ENCODE measurements at places on chromosomes 3 and 15.

DNA sequence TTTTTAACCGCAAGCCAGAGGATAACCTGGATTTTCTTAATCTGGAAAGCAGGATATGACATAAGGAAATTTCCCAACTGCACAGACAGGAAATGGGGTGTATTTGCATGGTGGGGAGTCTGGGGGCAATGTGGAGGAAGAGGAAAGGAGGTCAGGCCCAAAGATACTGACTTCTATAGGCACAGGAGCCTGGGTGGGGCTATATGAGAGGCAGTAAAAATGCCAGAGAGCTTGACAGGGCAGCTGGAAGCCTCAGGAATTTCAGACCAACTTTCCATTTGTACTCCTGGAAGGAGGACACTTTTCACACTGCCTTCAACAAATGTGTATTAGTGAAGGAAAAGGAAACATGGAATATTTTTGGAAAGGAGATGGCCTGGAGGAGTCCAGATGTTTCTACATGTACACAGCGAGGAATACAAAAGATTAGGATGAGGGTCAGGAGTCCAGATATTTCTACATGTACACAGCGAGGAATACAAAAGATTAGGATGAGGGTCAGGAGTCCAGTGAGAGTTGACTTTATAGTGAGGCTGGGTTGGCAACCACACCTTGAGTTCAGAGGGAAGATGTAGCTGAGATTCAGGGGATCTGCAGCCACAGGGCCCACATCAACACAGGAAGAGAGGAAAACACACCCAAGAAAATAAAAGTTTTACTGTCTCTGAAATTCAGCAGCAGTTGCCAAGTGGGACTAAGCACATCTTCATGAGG is 111.9 kb upstream of the PTPRG start:
- H3K27me3 ChIP-seq, result no peaks in the 10 kb centered on the region

DNA sequence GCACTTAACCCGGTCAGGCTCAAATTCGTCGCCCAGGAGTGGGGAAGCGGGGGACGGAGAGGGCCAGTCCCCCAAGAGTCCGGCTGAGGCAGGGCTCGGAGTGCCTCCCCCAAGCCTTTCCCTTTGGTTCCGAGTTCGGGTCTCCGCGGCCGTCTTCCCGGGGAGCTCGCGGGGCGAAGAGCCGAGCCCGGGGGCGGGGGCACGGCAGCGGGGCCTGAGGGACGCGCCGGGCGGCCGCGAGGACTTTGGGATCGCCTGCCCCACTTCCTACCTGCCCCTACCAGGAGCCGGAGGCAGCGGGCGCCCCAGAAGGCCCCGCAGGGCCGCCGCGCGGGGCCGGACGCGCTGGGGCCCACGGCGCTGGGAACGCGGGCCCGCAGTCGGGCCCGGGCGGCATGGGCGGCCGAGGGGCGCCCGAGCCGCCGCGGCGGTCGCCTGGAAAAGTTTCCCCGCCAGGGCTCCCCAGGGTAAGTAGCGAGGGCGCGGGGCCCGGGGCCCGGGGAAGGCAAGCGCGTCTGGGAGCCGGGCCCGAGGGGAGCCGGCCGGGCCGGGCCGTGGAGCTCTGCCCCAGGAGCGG is 2.8 kb downstream of the FURIN start:
- peak overlapping the region; percentile 68 for H3K4me3 ChIP-seq
- H3K36me3 ChIP-seq, result peaks cover under 1% of the 10 kb centered on the region
- peak; percentile 19 for DNase-seq
- peaks cover 31% of the 10 kb centered on the region for H3K4me1 ChIP-seq
- H3K27ac ChIP-seq, result peak overlapping the region; percentile 59

- H3K36me3 ChIP-seq, result no peaks in the 10 kb centered on the region
- no peak for DNase-seq
- H3K27me3 ChIP-seq, result no peaks in the 10 kb centered on the region
- peaks cover 4% of the 10 kb centered on the region for H3K4me1 ChIP-seq
Measured at GRCh38 chr15:101373577-101373976, 78.5 kb upstream of the SNRPA1 start.

GRCh38 chr3:148269816-148270215 is 427.9 kb upstream of the AGTR1 start:
- H3K4me3 ChIP-seq, result no peak overlapping the region
- no peaks in the 10 kb centered on the region for H3K36me3 ChIP-seq
- DNase-seq, result no peak
- H3K27me3 ChIP-seq, result no peaks in the 10 kb centered on the region
- no peaks in the 10 kb centered on the region for H3K4me1 ChIP-seq
- no peak overlapping the region for H3K27ac ChIP-seq

- no peak overlapping the region for H3K4me3 ChIP-seq
- H3K4me1 ChIP-seq, result no peaks in the 10 kb centered on the region
- DNase-seq, result no peak
- H3K27me3 ChIP-seq, result no peaks in the 10 kb centered on the region
- H3K36me3 ChIP-seq, result no peaks in the 10 kb centered on the region
Measured at GRCh38 chr3:150202711-150203110, 205.4 kb upstream of the TSC22D2 start.

DNA sequence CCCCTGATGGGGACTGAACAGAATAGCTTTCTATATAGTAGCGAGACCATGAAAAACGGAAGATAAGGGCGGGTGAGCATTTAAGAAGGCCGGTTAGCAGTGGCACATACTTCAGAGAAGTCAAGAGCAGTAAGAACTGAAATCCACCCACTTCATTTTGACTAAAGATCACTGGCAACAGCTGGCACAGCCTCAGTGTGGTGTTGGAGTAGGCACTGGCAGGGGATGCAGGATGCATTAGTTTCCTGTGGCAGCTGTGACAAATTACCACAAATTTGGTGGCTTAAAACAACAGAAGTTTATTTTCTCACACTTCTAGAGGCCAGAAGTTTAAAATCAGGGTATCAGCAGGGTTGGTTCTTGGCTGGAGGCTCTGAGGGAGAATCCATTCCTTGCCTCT is 176.5 kb downstream of the ADAMTSL3 start:
- no peaks in the 10 kb centered on the region for H3K36me3 ChIP-seq
- no peak overlapping the region for H3K27ac ChIP-seq
- no peaks in the 10 kb centered on the region for H3K27me3 ChIP-seq

DNA sequence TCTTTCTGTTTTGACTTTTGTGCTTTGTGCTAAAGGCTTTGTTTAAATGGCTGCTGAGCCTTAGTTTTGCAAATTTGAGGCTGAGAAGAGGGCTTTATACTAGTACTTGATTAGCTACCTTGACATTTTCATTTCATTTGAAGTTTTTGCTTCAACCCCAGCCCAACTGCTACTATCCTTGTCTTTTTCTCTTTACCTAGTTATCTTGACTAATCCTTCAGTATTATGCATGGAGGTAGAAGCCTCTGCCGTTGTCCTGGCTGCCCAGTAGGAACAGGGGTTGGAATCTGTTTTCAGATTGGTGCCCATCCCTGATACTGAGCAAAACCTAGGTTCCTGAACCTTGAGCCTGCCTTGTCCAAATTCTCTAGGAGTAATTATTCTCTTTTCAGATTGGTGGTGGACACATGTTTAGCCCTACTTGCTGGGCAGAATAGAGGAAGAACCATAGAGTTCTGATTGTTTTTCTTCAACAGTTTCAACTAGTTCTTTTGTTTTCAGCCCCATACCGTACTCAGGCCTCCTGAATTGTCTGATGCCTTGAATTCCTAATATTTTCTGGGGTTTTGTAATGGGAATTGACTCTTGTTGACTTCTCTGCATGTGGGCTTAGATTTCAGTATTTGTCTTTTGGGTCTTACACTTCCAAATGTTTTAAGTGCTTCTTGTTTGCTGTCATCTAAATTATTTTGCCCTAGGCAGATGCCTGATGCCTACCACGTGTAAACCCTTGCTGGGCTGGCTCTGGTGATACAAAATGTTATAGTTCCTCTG is 143.2 kb downstream of the DOCK3 start:
- H3K27me3 ChIP-seq, result no peaks in the 10 kb centered on the region
- H3K4me1 ChIP-seq, result peaks cover 2% of the 10 kb centered on the region
- DNase-seq, result peak; percentile 60
- H3K4me3 ChIP-seq, result no peak overlapping the region
- peak overlapping the region; percentile 60 for H3K27ac ChIP-seq

GRCh38 chr3:46715507-46716175 is 2.0 kb downstream of the PRSS50 start:
- DNase-seq, result no peak
- no peak overlapping the region for H3K27ac ChIP-seq
- H3K4me3 ChIP-seq, result no peak overlapping the region
- no peaks in the 10 kb centered on the region for H3K4me1 ChIP-seq
- H3K27me3 ChIP-seq, result no peaks in the 10 kb centered on the region

DNA sequence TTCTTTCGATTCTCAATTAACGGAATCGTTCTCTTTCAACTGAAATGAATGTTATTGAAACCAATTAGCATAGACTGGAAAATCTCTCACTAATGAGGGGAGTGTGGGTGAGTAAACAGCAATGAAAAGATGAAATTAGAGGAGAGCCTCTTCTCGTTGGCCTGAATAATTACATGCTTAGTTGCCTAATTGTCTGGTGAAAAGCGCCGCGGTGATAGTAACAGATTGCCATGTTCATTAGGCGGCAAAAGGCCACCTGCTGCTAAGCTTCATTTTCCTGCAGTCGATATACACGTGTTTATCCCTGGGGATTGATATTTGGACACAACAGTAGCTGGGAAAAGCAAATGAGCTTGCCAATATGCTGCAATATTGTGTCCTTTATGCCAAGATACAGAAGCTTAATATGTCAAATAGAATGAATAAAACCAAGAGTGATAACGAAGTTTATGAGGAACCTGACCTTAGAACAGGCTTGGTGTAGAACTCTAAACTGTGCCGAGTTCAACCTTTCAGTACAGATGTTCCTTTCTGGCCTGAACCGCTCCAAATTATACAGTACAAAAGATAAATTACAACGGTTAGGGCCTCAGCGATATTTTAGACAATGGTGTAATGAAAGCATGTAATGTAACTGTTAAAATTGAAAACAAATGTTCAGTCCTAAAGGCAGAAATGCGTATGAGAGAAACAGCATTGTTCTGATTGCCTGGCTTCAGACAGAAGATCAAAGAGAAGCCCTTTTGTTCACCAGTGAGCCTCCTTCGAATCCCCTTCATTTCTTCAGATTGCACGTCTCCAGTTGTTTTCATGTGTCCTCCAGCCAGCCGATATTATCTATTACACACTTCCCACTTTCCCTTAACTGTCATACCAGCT is 185.2 kb downstream of the SHOX2 start:
- H3K27me3 ChIP-seq, result no peaks in the 10 kb centered on the region
- no peak overlapping the region for H3K27ac ChIP-seq
- H3K4me3 ChIP-seq, result no peak overlapping the region
- H3K4me1 ChIP-seq, result no peaks in the 10 kb centered on the region

DNA sequence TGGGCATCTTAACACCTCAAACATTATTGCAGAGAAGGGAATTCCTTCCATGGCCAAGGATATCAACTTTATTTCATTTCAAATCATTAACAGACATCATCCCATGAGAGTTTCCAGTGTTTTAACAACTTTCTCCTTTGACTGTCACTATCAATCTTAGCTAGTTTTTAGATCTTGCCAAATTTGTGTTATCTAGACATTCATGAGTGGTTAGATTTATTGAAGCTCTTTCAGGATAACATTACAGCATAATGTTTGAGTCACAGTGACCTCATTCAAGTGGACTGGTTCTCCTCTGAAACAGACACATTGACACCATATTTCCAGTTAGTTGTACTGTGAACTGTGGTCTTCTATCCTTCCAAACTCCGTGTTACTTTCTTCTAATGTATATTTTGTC is 8.6 kb upstream of the TNFAIP8L3 start:
- H3K27ac ChIP-seq, result no peak overlapping the region
- H3K4me3 ChIP-seq, result no peak overlapping the region
- DNase-seq, result no peak
- no peaks in the 10 kb centered on the region for H3K36me3 ChIP-seq
- no peaks in the 10 kb centered on the region for H3K4me1 ChIP-seq

DNA sequence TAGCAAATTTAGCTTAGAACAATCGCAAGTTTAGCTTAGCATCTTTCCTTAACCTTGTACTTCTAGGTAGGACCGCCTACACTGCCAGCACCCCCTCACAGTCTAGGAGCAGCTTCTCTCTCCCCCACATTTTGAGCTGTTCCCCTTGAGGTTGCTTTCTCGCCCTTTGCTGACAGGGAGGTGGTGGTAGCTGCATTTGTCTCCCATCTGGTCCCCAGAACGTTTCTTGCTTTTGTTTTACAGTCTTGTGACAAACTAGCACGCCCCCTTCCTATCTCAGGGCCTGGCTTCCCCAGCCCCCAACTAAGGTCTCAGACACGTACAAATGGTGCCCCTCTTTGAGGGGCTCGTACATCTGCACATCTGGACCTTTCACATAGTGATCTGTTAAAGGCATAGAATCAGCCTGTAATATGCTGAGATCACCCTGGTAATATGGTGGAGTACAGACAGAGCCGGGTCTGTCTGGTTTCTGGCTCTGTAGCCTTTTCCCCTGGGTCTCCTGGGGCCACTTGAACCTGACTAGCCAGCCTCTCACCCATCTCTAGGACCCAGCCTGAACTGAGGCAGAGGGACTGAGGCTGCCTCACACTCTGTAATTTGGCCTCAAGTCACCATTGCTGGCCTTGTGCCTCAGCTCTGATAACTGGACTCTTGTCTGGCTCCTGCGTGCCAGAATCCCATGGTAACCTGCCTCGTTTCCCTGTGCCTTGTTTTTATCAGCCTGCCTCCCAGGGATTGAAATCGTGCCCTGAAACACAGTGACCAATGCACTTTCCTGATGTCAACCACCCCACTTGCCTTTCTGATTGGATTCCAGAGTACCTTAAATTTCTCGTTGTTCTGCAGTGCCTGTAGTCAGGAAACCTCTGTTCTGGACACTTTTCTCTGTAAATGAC is 27.7 kb downstream of the CRTC3 start:
- no peak overlapping the region for H3K27ac ChIP-seq
- H3K36me3 ChIP-seq, result no peaks in the 10 kb centered on the region
- no peak overlapping the region for H3K4me3 ChIP-seq
- H3K27me3 ChIP-seq, result no peaks in the 10 kb centered on the region

GRCh38 chr15:80203361-80203885 is 48.6 kb downstream of the CTXND1 start:
- no peak overlapping the region for H3K27ac ChIP-seq
- peak; percentile 10 for DNase-seq
- no peaks in the 10 kb centered on the region for H3K27me3 ChIP-seq
- no peak overlapping the region for H3K4me3 ChIP-seq

DNA sequence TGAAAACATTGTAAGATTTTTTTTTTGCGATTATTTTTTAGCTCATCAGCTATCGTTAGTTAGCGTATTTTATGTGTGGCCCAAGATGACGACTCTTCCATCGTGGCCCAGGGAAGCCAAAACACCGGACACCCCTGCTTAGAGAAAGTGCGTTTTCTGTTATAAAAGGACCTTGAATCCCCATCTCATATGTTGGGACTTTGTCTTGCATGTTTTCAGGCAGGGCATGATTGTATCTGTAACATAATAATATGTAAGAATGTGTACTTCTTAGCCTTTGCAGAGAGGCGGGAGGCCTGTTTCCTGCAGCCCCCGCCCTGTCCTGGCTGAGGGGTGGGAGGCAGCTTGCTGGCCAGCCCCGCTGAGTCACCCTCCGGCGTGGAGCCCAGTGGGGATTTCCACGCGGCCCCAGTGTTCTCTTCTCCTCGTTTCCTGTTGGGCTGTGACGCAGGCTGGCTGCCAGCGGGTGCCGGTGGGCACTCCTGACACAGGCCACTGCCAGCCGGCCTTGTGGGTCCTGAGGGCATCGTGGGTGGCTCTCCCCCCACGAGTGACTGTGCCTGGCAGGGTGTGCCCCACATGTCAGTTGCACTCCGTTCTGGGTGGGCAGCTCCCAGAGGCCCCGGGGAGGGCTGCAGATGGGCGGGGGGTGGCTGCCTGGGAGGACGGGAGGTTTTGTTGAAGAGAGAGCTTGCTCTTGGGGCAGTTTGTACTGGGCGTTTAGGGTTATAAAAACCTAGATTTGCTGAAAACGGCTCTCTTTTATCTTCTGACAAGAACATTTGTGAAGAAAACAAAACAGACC is 55.6 kb downstream of the SMAD3 start:
- no peaks in the 10 kb centered on the region for H3K27me3 ChIP-seq
- H3K27ac ChIP-seq, result no peak overlapping the region
- H3K36me3 ChIP-seq, result no peaks in the 10 kb centered on the region
- DNase-seq, result no peak

Measured in mesendoderm (in vitro differentiated cells).